Right kidney (tissue), 9 donors: ENCODE measurements at places on chromosomes 1 and 21.

GRCh38 chr1:150352866-150353265 lies 11.1 kb upstream of the RPRD2 start:
- DNase-seq, result no peak

DNA sequence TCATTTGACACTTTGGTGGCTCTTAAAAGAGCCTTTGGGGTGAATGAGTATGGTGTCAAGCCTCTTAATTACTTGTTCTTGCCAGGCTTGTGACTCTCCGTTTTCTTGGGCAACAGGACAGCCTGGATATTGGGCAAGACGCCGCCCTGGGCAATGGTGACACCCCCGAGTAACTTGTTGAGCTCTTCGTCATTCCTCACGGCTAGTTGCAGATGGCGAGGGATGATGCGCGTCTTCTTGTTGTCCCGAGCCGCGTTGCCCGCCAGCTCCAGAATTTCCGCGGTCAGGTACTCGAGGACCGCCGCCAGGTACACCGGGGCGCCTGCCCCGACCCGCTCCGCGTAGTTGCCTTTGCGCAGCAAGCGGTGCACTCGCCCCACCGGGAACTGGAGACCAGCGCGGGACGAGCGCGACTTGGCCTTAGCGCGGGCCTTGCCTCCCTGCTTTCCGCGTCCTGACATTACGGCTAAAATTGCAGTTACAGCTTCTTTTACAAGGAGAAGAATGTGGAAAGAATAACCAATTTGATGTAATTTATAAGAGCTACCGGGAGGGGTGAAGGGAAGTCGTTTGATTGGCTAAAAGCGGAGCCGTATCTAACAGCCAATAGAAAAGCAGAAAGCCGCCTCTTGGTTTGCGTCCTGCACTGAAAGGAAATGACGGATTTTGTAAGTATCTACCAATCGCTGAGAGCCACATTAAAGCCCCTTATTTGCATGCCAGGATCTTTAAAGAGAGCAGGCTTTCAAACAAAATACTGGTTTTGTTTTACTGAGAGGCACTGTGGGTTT lies 11.7 kb upstream of the BOLA1 start:
- peak; percentile 90 for DNase-seq

- DNase-seq, result no peak
Observed at GRCh38 chr1:23692308-23692871, 784 bp downstream of the RPL11 start.

- no peak for DNase-seq
Observed at GRCh38 chr1:51294566-51295184, 35.7 kb downstream of the TTC39A start.

DNA sequence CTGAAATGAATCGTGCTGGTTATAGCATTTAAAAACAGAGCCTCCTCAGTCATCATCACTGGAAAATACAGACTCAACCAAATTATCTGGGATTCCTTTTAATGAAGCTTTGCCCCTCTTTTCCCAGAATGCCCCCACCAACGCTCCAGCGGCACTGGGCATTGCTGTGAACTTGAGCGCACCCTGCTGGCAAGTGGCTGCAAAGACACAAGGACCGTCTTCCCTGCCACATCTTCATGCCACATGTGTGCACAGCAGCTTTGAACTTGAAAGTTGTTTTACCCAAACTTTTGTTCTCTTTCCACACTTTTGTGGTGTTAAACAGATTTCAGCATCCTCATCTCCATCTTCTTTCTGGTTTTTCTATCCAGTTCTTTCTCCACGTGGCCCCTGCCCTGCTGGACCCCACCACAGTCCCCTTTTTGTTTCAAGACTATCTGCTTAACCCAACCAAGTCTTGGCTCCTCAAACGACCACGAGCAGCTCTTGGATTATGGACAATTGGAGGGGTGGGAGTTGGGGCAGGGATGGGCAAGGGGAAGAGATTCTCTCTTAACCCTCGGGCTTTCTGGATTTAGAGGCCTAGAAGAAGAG lies 12.8 kb upstream of the LMX1A start:
- peak; percentile 44 for DNase-seq

DNA sequence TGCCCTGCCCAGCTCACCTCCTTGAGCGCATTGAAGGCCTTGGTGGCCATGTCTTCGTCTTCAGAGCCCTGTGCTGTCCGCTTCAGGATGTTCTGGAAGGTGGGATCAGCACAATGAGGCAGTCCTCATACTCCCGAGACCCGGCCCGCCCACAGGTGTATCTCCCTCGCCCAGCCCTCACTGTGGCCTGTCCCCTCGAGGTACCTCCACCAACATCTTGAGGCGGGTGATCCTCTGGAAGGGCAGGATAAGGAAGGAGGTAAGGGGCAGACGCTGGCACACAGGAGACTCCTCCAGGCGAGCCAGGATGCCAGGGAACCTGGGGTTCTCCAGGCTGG lies 7.1 kb downstream of the ARHGEF19 start:
- no peak for DNase-seq

GRCh38 chr21:15659753-15660422 lies 69.9 kb upstream of the USP25 start:
- DNase-seq, result peak; percentile 46

GRCh38 chr1:48051466-48052126 lies 54.4 kb upstream of the TRABD2B start:
- no peak for DNase-seq

DNA sequence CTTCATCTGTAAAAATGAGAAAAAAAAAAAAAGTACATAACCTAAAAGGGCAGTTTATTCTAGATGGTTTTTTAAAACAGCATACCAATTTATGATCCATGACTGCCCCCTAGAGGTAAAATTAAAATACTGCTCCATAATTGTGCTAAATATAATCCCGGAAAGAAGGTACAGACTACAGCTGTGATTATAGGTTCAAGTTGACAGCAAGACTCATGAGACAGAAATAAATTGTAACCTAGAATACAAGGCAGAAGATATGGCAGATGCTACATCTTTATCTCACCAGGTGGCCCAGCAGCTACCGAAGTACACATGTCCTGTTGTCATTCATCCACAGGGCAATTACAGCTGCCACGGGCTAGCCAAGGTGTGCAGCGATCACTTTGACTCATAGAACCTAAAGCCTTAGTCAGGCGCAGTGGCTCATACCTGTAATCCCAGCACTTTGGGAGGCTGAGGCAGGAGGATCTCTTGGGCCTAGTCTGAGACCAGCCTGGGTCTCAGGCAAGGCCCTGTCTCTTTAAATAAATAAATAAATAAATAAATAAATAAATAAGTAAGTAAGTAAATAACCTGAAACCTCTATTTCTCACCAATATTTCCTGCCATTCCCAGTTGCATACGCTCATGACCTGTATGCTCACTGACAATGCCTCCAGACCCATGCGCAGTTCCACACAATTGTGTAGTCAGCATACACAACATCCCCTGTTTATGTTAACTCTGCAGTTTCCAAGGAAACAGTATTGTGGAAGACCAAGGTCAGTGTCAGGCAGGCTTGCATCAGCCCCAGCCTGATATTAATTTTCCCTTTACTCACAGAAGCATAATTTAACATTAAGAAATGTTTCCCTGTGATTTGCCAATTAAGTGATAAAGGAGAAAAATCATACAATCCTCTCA lies 18.3 kb upstream of the PPIE start:
- DNase-seq, result peak; percentile 27

DNA sequence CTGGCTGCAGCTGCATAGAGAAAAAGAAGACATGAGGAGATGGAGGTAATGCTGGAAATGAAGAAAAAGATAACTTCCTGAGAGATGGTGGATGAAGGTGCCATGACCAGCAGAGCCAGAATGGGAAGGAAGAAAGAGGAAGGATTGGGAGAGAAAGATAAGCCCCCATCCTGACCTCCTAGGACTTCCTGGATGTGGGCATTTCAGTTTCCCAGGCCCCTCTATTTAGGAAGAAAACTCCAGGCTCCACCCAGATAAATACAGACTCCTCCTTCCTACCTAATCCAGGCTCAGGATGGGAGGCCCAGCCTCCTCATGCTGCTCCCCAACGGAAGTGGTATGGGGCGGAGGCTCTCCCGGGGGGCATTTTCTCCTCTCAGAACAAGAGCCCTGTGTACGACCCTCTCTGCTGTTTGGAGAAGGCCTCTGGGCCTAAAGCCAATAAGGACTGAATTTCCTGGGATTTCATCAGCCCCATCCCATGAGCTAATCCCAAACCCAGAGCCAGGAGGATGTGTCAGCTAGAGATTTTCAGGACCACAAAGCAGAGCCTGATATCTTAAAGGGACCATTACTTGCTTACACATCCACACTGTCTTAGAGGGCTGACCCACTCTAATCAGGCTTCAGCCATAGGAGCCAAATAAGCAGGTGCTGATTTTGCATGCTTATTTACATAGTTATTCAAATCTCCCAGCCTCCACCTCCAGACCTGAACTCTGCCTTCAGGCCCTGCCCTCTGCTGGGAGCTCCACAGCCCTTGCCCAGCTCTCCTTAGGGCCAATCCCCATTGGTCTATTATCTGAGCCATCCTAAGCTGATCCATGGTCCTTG lies 5.1 kb upstream of the ARHGEF2 start:
- no peak for DNase-seq

- DNase-seq, result no peak
Observed at GRCh38 chr1:62964141-62964540, 180.2 kb downstream of the ATG4C start.

GRCh38 chr1:116804736-116805135 lies 50.5 kb downstream of the CD2 start:
- DNase-seq, result no peak

DNA sequence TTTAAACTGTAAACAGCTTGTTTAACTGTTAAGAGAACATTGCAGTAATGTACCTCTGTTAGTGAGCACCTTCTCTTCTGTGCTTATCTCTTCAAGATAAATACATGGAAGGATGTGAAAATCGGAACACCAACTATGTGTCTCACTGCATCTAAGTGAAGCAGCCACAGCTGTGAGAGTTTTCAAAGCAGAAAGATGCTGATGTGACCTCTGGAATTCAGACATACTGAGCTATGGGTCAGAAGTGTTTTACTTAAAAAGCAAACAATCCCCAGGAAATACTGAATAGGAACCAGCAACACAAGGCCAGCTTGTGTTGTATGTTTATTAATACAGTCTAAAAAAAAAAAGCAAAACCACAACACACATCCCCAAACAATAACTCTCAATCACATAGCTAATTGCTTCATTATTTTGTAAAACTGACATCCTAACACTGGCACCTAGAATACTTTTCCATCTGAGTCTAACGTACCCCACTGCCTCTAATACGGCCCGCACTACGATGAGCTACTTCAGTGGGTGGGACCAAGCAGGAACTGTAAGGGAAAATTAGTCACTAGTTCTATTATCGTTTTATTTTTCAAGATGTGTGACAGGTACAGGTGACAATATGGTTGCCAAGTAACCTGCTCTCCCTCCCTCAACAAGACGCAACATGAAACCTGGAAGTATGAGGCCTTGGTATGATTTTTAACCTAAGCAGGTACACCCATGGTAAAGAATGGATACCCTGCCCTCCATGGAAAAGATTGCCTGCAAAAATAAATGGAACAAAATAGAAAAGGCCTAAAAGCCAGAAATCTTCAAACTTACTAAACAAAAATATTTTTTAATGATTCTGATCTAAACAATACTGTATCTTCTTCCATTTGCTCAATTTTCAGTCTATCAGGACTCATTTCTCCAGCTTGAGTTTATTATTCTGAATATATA lies 13.9 kb downstream of the ERRFI1 start:
- DNase-seq, result no peak

- no peak for DNase-seq
Observed at GRCh38 chr1:100458661-100459357, 79.1 kb upstream of the GPR88 start.
